ENCODE measurements at places on chromosomes 4 and X. TPM values are rescaled to one million over a fixed set of nuclear protein-coding genes. Genes with fewer than 3 reads are reported as not detected.

DNA sequence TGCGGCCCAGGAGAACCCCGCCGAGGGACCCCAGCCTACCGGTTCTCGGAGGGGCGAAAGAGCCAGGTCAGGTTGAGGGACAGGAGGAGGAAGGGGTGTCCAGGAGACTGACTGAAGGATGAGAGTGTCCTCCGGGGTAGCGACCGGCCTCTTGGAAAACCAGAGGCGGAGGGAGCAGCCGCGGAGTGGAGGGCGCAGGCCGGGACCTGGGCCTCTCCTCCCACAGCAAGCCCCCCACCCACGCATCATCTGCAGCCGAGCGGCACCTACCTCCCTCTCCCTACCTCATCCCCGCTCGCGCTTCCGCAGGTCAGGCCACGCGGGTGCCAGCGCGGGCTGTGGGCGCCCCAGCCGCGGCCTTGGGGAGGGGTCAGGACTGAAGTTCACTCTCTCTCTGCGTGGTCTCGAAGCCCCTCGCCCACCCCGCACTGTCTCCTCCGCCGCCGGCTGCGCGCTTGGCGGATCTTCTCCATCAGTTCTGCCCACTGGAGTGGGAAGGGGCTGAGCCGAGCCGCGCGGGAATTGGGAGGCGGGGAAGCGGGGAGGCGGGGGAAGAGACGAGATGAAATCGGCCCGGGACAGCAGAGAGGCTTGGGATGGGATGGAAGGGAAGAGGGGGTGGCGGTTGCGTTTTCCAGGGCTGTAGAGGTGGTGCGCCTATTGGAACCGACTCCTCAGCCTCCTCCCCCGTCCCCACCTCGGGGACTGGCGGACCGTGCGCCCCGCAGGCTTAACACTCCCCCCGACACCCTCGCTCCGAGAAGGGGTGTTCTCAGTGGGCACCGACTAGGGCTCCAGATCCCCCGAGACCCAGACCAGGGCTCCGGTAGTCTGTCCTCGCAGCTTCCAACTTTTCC, 1.8 kb downstream of the NLGN4X start:
- no peaks in the 10 kb centered on the region for H3K4me1 ChIP-seq
- H3K36me3 ChIP-seq = no peaks in the 10 kb centered on the region
- no peaks in the 10 kb centered on the region for H3K27me3 ChIP-seq
- H3K27ac ChIP-seq = peak overlapping the region; percentile 32

The SUPT20HL1 gene
- total RNA-seq = not detected

- no peaks in the 10 kb centered on the region for H3K4me1 ChIP-seq
- H3K36me3 ChIP-seq = no peaks in the 10 kb centered on the region
- no peak overlapping the region for H3K27ac ChIP-seq
Observed at GRCh38 chrX:11193035-11193469, 81.9 kb downstream of the HCCS start.

The SPANXB1 gene
- not detected for total RNA-seq

The GASK1B gene
- total RNA-seq = 23.5 TPM

DNA sequence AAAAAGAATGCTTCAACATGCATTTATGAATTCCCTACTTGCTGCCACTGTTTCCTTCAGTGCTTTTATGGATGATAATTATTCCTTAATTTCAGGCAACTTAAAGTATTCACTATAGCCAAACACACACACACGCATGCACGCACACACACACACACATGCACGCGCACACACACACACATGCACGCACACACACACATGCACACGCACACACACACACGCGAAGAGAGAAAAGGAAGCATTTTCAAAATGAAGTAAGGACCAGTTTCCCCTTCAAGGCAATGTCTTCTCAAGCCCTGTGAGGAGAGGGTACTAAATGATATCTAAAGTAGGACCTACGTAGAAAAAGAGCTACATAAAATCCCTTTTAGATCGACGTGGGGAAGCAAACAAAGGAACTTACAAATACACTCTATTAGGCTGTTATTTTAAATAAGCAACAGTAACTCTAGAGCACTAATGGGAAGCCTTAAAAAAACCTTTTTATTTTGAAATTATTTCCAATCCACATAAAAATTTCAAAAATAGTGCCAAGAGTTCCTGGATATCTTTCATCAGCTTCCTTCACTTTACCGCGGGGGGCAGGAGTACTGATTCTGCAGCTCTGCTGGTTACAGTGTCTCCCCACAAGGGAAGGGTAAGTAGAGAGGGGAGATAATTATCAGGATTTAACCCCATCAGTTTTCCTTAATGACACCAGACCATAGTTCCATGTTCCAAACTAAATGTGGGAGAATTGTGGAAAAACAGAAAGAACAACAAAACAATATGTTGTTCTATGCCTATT, 13.7 kb downstream of the IRF2 start:
- H3K27me3 ChIP-seq = no peaks in the 10 kb centered on the region
- H3K4me1 ChIP-seq = peaks cover 23% of the 10 kb centered on the region
- no peak overlapping the region for H3K4me3 ChIP-seq
- H3K36me3 ChIP-seq = no peaks in the 10 kb centered on the region

DNA sequence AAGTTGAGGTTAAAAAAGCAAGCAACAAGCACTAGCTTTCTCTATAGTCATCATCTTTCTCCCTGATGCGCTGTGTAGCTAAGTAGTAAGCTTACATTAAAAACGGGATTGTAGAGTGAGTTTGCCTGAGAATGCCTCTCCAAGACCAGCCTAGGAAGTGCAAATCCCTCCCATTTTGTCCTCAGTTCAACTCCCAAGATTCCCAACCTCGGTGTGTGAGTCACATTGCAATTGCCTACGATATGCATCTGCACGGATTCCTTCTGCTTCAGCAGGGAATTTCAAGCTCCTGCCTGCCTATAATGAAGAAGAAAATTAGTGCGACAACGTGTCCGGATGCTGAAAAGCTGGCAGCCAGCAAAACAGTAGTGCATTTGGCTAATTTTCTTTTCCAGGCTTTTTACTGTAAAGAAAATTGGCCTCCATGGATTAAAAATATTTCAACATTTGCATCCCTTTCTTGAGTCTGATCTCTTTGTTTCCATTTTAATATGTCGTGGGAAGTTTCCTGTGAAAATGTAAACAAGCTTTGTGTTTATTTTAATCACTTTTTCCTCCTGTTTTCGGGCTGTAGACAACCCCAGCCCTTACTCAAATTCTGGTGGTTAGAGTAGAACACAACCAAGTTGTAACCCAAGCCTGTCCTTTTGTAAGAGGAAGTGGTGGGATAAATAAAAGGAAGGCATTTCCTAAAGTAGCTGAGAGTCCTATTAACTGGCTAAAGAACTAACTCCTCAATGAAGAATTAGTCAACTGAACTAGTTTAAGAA, 58.4 kb upstream of the TET2 start:
- H3K4me1 ChIP-seq = peaks cover 17% of the 10 kb centered on the region
- H3K27me3 ChIP-seq = no peaks in the 10 kb centered on the region
- no peak overlapping the region for H3K4me3 ChIP-seq
- DNase-seq = no peak
- no peak overlapping the region for H3K27ac ChIP-seq

The MAGEB2 gene
- total RNA-seq = not detected

The POF1B gene
- total RNA-seq = 5.8 TPM

The BST1 gene
- total RNA-seq = 9.4 TPM

DNA sequence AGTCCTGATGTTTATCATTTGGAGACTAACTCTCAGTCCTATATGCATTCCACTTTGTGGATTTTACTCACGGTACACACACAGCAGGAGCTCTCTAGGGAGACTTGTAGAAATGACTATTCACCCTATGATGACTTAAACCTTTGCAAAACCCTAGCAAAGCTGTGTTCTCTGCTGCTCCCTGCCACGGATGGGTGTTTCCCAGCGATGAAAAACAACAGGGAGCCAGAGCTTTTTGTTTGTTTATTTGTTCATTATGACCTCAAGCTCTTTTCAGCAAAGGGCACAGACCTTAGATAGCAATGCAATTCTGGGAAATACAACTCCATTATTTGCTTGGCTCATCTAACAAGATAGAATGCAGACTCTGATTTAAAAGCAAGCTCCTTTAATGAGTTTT, 156.6 kb downstream of the GRIA3 start:
- H3K36me3 ChIP-seq = no peaks in the 10 kb centered on the region
- H3K27me3 ChIP-seq = no peaks in the 10 kb centered on the region
- no peak overlapping the region for H3K4me3 ChIP-seq
- no peak for DNase-seq

DNA sequence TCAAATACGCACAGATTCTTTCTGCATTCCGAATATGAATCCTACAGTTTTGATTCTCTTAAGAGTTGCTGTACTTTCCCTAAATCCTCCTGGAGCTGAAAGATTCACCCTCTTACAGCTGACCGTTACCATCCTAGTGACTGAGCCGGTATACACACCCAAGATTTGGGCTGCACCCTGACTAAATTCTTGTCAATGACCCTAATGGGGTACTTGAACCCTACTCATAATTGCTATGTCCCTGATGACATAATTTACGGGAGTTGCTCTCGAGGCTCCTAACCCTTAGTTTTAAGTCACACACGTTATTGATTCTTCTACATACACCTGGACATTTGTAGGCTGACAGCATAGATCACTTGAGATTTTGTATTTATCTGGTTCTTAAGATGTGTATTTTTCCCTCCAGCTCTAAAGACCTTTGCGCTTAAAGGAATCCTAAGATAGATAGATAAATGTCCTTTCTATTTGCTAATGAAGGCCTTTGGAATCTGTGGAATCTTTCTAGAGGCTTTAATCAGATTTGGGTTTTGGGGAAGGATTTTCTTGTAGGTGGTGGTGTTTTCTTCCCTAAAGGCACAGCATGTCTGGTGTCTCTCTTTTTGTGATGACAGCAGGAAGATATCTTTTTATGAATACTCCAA, 37.8 kb downstream of the CLDN34 start:
- no peak for DNase-seq
- H3K27ac ChIP-seq = no peak overlapping the region
- no peak overlapping the region for H3K4me3 ChIP-seq
- H3K27me3 ChIP-seq = no peaks in the 10 kb centered on the region
- no peaks in the 10 kb centered on the region for H3K36me3 ChIP-seq

GRCh38 chr4:77113069-77113468, 37.3 kb upstream of the CCNI start:
- no peaks in the 10 kb centered on the region for H3K4me1 ChIP-seq
- H3K36me3 ChIP-seq = no peaks in the 10 kb centered on the region
- DNase-seq = no peak
- H3K27ac ChIP-seq = no peak overlapping the region
- no peaks in the 10 kb centered on the region for H3K27me3 ChIP-seq
- no peak overlapping the region for H3K4me3 ChIP-seq

DNA sequence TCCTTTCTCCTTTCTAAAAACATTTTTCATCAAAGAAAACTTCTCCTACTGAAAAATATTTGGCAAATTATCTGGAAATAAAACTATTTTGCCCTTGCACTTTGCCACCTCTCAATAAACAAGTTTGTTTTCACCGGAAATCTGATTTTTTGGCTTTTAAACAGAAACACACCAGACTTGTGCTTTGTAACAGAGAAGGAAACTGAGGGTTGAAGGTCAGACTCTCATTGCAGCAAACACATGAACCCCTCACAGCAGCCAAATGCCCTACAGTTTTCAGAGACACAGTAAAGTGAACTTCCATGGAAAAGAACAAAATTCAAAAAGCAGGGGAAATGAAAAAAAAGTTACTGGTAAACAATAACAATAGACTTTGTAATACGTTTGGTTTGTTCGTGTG, 95.6 kb upstream of the WDR17 start:
- no peak overlapping the region for H3K27ac ChIP-seq
- H3K36me3 ChIP-seq = no peaks in the 10 kb centered on the region
- H3K4me1 ChIP-seq = no peaks in the 10 kb centered on the region
- H3K27me3 ChIP-seq = no peaks in the 10 kb centered on the region
- no peak overlapping the region for H3K4me3 ChIP-seq

GRCh38 chr4:181301735-181302710, 941.2 kb upstream of the TENM3 start:
- no peaks in the 10 kb centered on the region for H3K4me1 ChIP-seq
- no peak for DNase-seq
- no peaks in the 10 kb centered on the region for H3K36me3 ChIP-seq
- H3K27me3 ChIP-seq = no peaks in the 10 kb centered on the region

DNA sequence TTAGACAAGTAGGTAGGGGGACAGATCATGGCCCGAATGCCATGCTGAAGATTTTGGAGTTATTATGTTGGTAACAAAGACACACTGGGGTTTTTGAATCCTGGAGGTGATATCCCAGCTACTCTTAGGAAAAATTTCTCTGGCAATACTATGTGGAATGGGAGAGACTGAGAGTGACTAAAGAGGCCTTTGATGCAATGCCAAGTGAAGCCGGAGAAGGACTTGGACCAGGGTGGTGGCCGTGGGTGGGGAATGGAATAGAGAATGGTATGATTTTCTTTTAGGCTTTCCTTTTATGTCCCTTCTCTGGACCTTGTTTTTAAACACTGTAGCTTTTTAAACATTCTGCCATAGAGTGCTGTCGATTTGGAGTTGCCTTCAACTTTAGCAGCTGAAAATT, 141.6 kb downstream of the DCLK2 start:
- H3K27ac ChIP-seq = no peak overlapping the region
- H3K4me3 ChIP-seq = no peak overlapping the region
- H3K36me3 ChIP-seq = no peaks in the 10 kb centered on the region
- no peak for DNase-seq
- H3K27me3 ChIP-seq = no peaks in the 10 kb centered on the region

The ABHD18 gene
- total RNA-seq = 12.4 TPM

The GYPE gene
- 1.0 TPM for total RNA-seq

- no peak for DNase-seq
- peak within 1 kb of the TSS; percentile 10 for H3K4me3 ChIP-seq
- H3K27me3 ChIP-seq = no peaks in the 10 kb centered on the region
- no peaks in the 10 kb centered on the region for H3K4me1 ChIP-seq
- no peaks in the 10 kb centered on the region for H3K36me3 ChIP-seq
Observed at GRCh38 chrX:153885968-153886903, at the start of gene L1CAM. L1CAM (minus strand) TSS chrX:153886173; CDS start chrX:153875836, 10,337 bp downstream.

DNA sequence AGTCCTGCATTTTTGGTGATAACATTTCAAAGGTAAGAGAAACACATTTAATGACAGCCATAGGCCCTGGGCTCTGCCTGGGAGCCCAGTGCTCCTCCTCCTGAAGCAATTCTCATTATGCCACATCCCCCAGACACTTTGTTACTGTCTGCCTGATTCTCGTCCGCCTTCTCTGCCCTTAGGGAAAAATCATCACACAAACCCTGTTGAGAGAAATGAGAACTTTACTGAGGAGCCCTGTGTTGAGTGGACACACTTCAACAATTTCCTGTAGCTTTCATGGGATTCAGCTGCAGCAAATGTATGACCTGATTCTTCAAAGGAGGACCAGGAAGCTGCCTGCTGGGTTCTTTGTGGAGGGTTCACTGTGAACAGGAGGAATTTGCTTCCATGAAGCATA, 566.5 kb upstream of the FRG1 start:
- H3K4me1 ChIP-seq = no peaks in the 10 kb centered on the region
- H3K36me3 ChIP-seq = no peaks in the 10 kb centered on the region
- no peak for DNase-seq
- no peaks in the 10 kb centered on the region for H3K27me3 ChIP-seq

The FOXO4 gene
- total RNA-seq = 11.2 TPM

- no peaks in the 10 kb centered on the region for H3K27me3 ChIP-seq
- H3K36me3 ChIP-seq = no peaks in the 10 kb centered on the region
- no peak overlapping the region for H3K27ac ChIP-seq
Observed at GRCh38 chr4:60575336-60575735, 624.8 kb upstream of the ADGRL3 start.

The SPIN4 gene
- 4.2 TPM for total RNA-seq

- DNase-seq = no peak
- no peaks in the 10 kb centered on the region for H3K27me3 ChIP-seq
- H3K27ac ChIP-seq = no peak overlapping the region
- no peaks in the 10 kb centered on the region for H3K36me3 ChIP-seq
- H3K4me3 ChIP-seq = no peak overlapping the region
Observed at GRCh38 chr4:129179276-129179675, 83.3 kb downstream of the C4orf33 start.

- no peaks in the 10 kb centered on the region for H3K4me1 ChIP-seq
- H3K27me3 ChIP-seq = no peaks in the 10 kb centered on the region
- no peak overlapping the region for H3K4me3 ChIP-seq
- no peak for DNase-seq
Observed at GRCh38 chr4:98793658-98794057, 135.2 kb upstream of the TSPAN5 start.
